ENCODE measurements at places on chromosomes 4 and X.

GRCh38 chr4:7462509-7462971, 27.8 kb upstream of the PSAPL1 start:
- no peak for DNase-seq

GRCh38 chrX:10496345-10496965, 123.9 kb downstream of the MID1 start:
- DNase-seq, result no peak

GRCh38 chrX:14026121-14026520, 3.6 kb downstream of the GEMIN8 start:
- DNase-seq, result no peak

DNA sequence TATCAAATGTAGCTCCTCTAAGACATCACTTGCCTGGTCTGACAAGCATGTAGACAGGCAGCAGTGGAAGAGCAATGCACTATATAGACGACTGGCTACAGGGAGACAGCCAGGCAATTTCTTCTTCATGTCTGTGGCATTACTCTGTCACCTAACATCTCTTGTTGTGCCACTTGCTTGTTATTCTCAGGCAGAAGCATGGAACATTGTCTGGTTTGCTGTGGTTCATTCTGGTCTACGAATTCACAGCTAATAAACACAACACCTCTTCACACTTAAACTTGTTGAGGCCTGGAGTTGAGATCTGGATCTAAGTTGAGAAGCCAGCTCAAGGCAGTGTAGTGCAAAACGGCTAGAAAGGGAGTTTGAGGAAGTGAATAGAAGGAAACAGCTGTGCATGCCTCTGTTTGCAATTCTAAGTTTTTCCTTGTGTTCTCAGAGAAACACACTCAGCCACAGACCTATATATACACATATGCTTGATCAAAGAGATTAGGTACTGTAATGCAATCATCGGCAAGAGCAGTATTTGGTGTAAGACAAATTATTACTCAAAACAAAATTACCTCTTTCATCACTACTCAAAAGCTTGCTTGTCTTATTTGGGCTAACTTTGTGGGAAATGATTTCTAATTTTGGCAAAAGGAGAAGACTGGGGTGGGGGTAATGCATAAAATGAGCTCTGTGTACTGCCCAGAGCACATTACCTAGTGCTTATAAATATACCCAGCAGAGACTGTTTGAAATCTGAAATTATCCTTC, 243.8 kb downstream of the PPP3CA start:
- DNase-seq, result no peak

- no peak for DNase-seq
These were observed 265.0 kb upstream of the RPS6KA3 start for GRCh38 chrX:20531667-20532066.

- no peak for DNase-seq
These were observed 135.7 kb upstream of the MAMLD1 start for GRCh38 chrX:150227321-150227860.

- DNase-seq, result no peak
These were observed 15.5 kb downstream of the SLC10A7 start for GRCh38 chr4:146506272-146506671.

- no peak for DNase-seq
These were observed 253.9 kb upstream of the NOCT start for GRCh38 chr4:138761638-138762220.

Measured in activated effector memory CD4-positive, alpha-beta T cell treated with anti-CD3 and anti-CD28 coated beads, Interleukin-2, amount 50 U/mL, for 16 hours (primary cell).